ENCODE measurements at places on chromosomes 1 and 21.

- DNase-seq, result no peak
Observed at GRCh38 chr1:68231627-68232288, 565 bp downstream of the WLS start.

DNA sequence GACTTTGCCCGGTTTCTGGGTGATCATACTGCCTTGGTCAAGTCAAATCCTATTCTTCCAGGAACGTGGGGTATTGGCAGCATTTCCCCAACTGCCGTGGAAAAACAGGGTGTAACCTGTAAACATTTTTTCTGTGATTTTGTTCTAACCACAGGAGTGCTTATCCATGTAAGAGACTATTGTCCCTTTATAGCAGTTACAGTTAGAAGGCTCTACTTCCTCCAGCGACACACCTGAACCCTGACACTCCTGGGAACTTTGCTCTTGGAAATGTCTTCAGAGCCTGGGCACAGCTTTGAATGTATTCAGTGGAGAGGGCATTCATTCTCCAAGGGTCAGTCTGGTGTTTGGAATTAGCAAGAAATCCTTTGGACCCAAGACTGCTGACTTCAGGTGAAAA is 26.4 kb upstream of the ARHGEF10L start:
- DNase-seq, result no peak

DNA sequence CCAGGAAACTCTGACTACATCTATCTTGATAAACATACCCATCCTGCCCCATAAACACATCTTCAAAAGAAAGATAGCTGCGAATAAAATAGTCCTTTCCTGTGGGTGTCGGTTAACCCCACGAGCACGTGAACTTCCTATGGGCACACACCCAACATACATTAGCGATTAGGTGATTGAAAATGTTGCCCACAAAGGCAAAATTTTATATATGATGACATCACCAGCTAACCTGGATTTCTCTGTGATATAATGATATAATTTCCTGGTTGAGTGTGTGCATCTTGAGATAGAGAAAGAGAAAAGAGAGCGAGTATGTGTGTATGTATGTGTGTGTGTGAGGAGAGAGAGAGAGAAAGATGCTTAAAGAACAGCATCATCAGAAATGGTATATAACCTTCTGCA is 296.1 kb downstream of the PTPRC start:
- peak; percentile 35 for DNase-seq

GRCh38 chr1:14822493-14822892 is 224.0 kb downstream of the KAZN start:
- no peak for DNase-seq

GRCh38 chr1:163471779-163472650 is 150.3 kb downstream of the NUF2 start:
- no peak for DNase-seq

DNA sequence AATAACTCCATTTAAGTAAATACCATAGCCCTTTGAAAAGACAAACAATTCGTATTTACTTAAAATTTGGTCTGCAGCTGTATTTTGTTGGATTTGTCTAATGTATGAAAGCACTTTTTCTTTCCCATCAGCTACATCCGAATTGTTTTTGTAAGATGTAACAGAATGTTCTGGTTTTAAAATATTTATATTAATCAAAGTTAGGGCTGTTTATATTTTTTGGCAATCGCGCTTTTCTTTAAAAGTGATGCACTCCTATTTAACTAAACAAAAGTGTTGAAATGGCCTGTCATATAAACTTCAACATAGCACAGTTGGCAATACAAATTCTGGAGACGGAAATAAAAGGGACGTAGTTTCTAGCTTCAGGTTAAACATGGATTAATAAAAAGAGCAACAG is 216.3 kb upstream of the ADGRL2 start:
- no peak for DNase-seq

- DNase-seq, result no peak
Observed at GRCh38 chr1:18411820-18412641, 68.7 kb upstream of the KLHDC7A start.

GRCh38 chr1:217881131-217881543 is 250.0 kb downstream of the SPATA17 start:
- no peak for DNase-seq

DNA sequence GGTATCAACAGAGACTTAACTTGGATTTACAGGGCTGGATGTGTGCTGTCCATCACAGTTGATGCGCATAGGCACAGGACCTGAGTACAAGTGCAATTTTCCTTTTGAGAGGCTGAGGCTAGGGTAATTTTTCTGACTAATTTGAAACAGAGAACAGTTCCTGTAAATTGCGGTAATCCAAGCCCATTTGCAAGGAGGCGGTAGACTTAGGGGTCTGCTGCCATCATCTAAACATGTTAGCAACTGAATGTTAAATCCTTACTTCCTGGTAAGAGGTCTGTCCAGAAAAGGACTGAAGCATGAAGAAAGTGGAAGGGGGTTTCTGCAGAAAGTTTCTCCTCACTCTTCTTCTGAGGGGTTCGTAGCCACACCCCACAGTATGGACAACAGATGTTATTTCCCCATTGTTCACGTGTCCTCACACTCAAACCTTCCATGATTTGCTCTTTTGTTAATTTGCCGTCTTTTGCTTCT is 23.7 kb upstream of the C1orf198 start:
- no peak for DNase-seq

DNA sequence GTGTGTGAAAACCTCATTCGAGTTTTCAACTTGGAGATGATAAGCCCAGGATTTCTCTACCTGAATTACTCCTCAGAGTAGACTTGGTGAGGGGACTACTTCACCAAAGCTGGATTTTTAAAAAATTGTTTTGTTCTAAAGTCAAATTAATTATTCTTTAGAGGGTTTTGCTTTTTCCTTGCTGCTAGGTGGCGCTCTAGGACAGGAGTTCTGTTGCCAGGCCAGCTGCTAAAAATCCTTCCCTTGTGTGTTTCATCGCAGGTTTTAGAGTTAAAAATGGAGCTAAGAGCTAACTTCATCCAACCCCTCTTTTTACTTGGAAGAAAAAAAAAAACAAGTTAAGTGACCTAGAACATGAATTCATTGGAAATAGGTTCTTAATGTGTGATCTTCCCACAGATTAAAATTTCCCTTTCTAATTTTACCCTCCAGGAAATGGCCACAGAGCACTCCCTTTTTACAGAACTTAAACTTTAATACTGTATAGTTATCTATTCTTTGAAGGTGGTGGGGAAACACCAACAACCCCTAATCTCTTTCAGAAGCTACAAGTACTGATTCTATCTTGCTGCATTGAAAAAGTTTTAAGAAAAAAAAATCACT is 36.7 kb upstream of the FAM163A start:
- peak; percentile 59 for DNase-seq

- DNase-seq, result no peak
Observed at GRCh38 chr1:117821774-117822482, 107.5 kb downstream of the GDAP2 start.

DNA sequence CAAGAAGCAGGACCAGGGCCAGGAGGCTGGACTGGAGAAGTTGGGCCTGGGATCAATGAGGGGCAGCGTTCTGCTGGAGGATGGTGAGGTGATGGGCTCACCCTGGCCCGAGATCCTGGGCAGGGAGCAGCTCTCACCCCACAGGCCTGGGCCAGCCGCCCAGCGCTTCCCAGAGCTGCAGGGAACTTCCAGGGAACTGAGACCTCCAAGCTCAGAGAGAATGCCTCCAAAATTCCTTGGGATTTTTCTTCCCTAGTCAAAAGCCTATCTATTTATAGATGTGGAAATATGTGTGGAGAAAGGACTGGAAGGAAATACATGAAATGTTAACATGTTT is 121.2 kb downstream of the SPSB1 start:
- no peak for DNase-seq

- no peak for DNase-seq
Observed at GRCh38 chr1:208767816-208768215, 523.6 kb upstream of the PLXNA2 start.

- no peak for DNase-seq
Observed at GRCh38 chr1:29821605-29822004, 585.3 kb downstream of the PTPRU start.

Measured in stimulated activated CD4-positive, alpha-beta T cell treated with anti-CD3 and anti-CD28 coated beads, Interleukin-2, amount 100 ng/mL, for 24 hours (primary cell).